NCI-H1417 treated with DMSO at 0.1 percent for 48 hours (cell line): ENCODE measurements at places on chromosomes 7 and 10.

- no peak for DNase-seq
Observed at GRCh38 chr7:142496545-142496991, 238.7 kb upstream of the PRSS58 start.

DNA sequence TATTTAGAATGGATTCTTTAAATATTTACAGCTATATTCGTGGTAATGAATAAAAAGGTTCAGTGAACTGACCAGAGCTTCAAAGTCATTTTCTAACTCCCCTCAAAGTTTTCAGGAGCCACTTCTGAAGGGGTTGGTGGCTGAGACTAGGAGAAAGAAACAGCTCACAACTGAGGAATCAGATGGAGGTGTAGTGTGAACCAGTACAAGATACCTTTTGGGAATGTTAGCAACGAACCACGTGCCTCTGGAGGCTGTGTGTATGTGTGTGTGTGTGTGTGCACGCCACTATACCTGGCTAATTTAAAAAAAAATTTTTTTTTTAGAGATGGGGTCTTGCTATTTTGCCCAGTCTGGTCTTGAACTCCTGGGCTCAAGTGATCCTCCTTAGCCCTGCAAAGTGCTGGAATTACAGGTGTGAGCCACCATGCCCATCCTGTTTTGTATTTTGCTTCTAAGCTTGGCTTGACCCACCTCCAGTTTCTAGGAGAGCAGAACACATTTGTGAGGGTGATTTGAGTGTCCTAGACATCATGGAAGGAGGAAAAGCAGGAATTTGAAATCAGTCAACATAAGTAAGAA is 9.5 kb upstream of the TAF3 start:
- DNase-seq: no peak

DNA sequence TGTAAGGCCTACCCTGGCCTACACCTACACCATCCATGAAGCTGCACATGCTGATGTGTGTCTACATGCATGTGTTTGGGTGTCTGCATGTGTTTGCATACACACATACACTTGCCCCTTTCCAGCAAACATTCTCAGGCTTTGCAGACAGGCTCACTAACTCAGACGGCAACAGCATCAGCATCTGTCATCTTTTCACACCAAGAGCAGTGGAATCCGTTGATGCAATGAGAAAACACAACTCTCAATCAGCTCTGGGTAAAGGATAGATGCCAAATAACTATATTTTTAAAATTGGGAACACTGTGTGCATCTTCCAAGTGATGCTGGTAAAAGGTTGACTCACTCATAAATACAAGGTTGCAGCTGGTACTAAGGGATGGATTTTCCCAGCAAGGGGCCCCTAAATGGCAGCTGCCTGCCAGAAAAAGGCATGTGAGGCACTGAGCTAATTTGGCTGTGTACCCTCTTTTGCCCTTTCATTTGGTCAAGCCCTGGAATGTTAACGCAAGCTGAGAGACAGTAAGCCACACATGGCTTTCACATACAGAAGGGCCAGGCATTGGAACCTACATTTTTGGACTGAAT is 296.3 kb upstream of the NPSR1 start:
- DNase-seq: no peak

GRCh38 chr10:118107541-118107940 is 60.8 kb upstream of the RAB11FIP2 start:
- no peak for DNase-seq

GRCh38 chr10:22321924-22322640 is 1.2 kb downstream of the BMI1 start:
- no peak for DNase-seq

GRCh38 chr7:48244864-48245271 is 73.6 kb downstream of the ABCA13 start:
- DNase-seq: no peak

GRCh38 chr10:361203-362081 is 226.2 kb downstream of the ZMYND11 start:
- no peak for DNase-seq

GRCh38 chr10:30811276-30812017 is 181.9 kb upstream of the LYZL2 start:
- DNase-seq: no peak

- DNase-seq: no peak
Observed at GRCh38 chr10:113056030-113056429, 106.0 kb downstream of the TCF7L2 start.
